ENCODE measurements at places on chromosomes 2 and 18.
A peak's percentile ranks its signal among the peaks of the same experiment; 100 is the strongest.

DNA sequence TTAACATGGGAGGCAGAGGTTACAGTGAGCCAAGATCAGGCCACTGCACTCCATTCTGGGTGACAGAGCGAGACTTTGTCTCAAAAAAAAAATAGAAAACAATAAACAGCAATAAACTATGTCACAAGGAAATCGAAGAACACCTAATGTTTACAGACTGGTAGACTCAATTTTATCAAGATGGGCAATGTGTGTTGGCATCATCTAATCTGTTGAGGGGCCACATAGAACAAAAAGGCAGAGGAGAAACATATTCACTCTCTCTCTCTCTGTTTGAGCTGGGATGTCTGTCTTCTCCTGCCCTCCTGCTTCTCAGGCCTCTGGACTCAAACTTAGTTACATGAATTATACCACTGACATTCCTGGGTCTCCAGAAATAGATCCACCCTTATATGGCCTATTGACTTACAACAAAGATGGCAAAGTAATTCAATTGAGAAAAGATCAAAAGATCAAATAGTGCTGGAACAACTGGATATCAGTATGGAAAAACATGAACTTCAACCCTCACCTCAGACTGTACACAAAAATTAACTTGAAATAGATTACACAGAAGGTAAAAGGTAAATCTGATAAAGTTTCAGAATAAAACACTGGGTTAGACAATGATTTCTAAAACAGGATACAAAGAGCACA lies 703.8 kb upstream of the CRIM1 start:
- DNase-seq = no peak

- no peak for DNase-seq
These were observed 98.8 kb downstream of the TNS1 start for GRCh38 chr2:217903859-217904613.

GRCh38 chr18:28288784-28289183 lies 111.9 kb upstream of the CDH2 start:
- DNase-seq = no peak

DNA sequence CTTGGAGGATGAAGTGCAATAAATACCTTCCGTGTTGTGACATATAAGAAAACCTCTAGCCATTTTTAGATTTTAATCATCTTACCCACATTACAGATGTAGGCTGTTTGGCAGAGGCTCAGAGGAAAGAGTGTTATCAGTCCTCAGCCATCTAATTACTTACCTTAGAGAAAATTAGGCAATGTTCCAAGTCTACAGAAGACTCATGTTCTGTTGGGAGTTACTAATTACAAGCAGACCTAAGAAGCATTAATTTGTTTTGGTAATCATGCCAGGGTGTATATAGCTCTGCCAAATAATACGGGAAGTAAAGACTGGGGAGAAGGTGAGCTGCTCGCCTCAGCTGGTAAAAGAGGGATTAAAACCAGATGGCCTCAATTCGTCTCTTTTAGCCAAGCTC lies 125.8 kb upstream of the PGAP1 start:
- peak; percentile 91 for DNase-seq

- no peak for DNase-seq
These were observed 520.7 kb upstream of the TCF4 start for GRCh38 chr18:56108478-56109367.

- DNase-seq = no peak
These were observed 1300.4 kb upstream of the CHAC2 start for GRCh38 chr2:52467189-52467588.

DNA sequence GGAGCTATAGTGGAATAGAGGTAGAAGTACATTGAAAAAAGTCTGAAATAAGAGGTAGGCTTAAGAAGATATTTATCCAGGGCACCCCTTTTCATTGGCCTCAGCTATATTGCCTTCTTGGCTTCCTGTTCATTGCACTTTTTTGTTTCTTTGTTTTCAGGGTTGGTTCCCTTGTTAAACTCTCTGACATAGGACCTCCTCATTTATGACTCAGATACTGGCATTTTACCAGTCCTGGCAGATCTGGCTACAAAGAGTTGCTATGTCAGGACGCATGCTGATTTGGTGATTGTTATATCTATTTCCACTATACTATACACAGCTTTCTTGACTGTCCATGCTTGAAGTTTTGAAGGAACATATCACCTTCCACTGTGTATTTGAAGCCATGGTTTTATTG lies 60.0 kb downstream of the GCA start:
- peak; percentile 26 for DNase-seq

DNA sequence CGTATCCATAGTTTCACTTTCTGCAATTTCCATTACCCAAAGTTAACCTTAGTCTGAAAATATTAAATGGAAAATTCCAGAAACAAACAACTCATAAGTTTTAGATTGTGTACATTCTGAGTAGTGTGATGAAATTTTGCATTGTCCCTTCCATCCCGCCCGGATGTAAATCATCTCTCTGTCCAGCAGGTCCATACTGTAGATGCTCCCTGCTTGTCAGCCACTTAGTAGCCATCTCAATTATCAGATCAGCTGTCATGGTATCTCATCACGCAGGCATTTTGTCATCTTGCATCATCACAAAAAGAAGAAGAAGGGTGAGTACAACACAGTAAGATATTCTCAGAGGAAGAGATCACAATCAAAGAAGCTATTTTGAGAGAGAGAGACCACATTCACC lies 185.0 kb upstream of the STK17B start:
- no peak for DNase-seq

- DNase-seq = no peak
These were observed 63.7 kb downstream of the IL1R2 start for GRCh38 chr2:102055346-102055990.

- DNase-seq = no peak
These were observed 160.4 kb downstream of the PTPRM start for GRCh38 chr18:7727361-7728076.

DNA sequence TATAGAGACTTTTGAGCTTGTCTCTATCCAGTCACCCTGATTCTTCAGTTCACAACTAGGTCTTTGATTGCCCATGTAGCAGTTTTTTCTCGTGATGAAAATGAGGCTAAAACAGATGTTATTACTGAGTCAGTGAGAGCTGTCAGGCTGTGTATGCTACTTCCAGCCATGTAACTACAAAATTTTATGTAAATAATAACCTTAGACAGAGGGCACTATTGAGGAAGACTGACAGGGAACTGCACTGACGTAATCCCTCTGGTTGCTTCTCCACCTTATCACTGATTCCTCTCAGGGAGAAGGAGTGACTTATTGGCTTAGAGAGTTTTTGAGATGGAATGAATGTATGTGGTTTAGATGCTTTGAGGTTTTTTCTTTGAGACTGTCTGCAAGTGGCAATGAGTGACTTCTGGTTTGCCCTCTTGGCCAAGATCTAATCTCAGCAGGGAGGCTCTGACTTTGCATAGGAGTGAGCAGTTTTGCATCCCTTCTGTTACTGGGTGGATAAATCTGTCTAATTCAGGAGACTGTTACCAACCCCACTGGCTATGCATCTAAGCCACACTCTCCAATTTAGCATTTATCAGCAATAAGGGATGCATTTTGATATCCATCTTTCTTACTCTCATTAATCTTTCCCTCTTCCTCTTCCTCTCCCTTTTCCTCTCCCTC lies 555.2 kb upstream of the FANCL start:
- DNase-seq = no peak

GRCh38 chr2:112706170-112706664 lies 14.6 kb upstream of the NT5DC4 start:
- DNase-seq = no peak

DNA sequence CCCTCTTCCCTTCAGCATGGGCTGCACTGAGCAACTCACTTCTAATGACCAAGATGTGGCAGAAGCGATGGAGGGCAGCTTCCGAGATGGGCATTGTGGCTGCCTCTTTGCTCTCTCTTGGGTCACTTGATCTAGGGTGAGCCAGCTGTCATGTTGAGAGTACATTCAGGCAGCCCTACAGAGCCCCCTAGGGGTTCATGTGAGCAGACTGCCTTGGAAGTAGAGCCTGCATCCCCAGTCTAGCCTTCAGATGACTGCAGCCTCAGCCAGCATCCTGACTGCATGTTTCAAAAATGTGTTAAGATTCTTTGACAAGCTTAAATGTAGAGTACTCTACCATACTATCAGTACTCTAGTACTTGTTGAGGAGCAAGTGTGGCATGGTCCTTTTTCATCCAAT lies 143.9 kb downstream of the NCK2 start:
- DNase-seq = peak; percentile 26

DNA sequence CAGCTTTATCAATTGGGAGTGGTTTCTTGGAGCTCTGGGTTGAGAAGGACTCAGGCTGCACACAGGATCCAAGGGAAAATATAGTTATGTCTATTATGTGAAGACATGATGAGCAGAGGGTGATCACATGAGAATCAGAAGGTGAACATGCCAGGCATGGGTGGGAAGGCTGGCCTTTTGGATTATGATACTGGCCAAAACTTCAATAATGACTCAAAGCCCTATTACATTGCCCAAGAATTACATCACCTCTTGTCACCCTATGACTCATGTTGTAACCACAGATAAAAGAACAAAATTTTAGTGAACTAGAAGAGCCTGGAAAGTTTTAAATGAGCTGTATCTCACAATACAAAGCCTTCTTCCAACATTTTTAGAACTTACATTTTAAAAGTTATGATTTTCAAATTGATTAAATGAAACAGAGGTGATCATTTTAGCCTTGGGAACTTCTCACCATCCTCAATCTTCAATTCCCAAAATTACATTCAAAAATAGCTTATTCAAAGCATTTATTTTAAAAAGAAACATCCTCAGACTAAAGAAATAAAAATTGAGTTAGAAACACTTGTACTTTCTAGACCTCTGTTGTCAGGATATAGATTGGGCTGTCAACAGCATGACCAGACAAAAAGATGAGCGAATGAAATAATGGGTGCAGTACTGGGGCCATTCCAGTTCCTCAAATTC lies 428.3 kb downstream of the MBD2 start:
- peak; percentile 55 for DNase-seq

DNA sequence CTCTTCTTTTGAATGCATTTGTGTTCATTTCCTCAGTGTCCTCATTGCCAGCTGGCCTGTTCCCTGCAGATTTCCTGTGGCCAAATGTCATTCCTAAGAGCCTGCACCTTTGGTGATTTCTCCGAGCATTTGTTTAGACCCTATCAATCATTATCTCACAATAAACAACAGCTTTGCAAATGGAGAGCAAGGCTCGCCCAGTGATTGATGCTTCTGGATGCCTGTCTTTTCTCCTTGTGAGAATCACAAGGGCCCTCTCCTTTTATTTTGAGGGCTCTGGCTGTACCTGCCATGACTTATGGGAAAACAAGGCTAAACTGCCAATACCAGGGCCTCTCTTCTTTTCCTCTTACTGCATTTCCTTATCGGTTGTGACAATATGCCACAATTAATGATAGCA lies 1454.4 kb upstream of the CELF4 start:
- DNase-seq = peak; percentile 76

- DNase-seq = no peak
These were observed 45.7 kb upstream of the MAPRE3 start for GRCh38 chr2:26924731-26925099.

GRCh38 chr2:137955536-137955935 lies 8.7 kb upstream of the HNMT start:
- no peak for DNase-seq

DNA sequence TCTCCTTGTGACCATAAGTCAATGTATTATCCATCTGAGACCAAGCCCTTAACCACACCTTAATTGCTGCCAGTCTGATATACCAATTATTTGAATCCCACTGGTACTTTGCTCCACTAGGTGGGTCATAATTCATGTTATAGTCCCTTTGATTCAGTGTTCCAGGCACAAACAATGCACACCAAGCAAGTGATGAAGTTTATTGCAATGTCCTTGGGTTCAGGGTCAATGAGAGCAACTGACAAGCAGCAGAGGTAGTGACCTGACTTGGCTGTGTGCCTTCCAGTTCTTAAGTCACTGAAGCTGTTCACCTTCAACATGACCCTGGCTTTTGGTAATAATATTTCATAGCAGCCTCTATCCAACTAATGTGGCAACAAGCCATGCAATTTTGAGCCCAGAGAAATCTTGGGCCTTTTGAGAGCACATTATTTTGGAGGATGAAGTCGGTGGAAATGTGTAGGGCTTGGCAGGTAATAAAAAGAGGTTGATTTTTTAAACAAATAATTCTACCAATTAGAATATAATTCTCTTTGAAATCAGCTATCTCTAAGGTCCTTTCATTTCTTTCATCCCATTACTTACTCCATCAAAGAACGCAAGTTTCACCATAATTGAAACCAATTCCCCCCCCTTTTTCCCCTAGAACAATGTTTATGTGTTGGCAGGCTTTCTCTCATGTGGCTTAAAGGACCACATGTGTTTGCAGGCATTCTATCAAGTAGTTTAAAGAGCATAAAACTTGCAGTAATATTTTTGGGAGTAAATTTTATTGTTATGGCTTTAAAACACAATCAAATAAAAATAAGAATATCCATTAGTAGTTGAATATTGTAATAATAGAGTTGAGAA lies 3.1 kb upstream of the CPO start:
- no peak for DNase-seq

DNA sequence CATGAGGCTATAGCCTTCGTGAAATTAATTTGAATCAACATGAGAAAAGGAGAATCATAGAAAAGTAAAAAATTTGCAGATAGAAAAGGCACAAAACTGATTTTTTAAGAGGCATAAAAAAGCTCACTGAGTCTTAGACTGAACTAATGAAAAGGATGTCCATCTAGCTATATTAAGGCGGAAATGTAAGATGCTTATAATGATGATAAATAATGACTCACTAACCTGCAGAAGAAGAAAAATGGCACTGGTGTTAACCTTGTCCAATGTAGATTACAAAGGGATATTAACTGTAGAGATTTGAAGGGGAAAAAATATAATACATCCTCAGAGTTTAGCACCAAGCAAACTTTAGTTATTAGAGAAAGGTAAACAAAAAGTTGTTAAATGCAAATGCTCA lies 1098.0 kb upstream of the DDX18 start:
- DNase-seq = no peak

DNA sequence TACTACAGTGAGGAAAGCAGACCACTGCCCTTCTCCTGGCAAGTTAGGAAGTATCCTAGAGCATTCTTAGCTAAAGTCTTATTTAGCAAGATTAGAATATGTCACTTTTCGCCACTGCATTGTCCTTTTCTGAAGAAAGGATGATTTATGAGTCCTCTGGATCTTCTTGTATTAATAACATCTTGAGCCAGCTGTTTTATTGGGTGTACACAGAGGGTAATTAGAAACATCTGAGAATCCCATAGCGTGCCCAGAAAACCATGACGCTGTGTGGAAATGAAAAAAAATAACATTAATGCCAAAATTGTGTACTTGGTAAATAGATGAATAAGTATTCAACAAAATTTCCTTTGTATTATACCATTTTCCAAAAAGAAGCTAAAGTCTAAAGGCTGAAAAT lies 198.7 kb downstream of the LTBP1 start:
- no peak for DNase-seq

- DNase-seq = no peak
These were observed 112.9 kb downstream of the SOS1 start for GRCh38 chr2:39007875-39008504.

DNA sequence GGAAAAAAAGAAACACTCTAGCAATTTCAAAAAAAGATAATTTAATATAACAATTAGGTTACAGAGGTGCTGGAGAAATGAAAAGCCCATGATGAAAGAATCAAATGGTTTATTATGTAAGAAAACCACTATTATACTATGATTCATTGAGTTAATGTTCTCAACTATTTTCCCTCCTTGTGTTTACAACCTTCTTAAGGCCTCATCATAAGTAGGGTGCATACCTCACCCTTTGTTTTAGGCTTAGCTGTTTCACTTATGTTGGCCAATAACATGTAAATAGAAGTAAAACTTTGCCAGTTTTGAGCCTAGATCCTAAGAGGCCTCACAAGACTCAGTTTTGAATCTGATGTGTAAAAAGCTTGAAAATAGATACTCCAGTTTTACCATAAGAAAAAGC lies 418.3 kb upstream of the DDX18 start:
- DNase-seq = no peak

GRCh38 chr2:41101281-41101680 lies 649.4 kb upstream of the SLC8A1 start:
- DNase-seq = no peak

Data from NCI-H69 (cell line).